Right atrium auricular region (tissue), 2 donors: ENCODE measurements at places on chromosomes 16 and 17. TPM values are rescaled to one million over a fixed set of nuclear protein-coding genes. Genes with fewer than 3 reads are reported as not detected.

DNA sequence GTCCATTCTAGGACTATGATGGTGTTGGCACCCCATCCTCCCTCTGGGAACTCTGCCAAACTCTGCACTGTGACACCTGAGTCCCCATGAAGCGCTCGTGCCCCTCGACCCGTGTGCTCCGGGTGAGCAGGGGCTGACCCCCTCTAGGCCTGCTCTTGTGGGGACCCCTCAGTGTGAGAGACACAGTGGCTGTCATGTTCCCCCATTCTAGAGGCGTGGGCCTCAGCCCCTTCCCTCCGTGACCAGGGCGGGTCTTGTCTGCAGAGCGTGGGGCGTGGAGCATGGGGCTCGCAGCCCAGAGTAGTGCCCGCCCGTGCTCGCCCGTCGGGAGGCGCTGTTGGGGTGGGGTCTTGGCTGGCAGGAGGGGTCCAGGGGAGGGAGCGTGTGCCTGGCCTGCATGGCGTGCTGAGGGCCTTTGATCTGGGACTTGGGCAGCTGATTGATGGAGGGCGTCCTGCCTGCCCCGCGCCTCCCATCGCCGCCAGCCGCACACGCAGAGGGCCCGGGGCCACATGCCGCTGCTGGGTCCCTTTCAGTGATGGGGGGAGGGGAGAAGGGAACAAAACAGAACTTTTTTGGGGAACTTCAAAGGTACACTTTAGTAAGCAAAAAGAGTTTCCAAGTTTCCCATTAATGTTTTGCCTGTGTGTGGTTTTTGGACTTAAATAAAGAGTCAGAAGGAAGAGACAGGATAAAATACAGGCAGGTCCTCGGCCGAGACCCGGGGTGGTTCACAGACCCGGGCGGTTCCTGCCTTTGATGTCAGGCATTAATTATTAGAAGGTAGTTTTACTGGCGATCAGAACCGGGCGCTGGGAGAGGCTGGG is 22.5 kb downstream of the CENPX start:
- DNase-seq = no peak

GRCh38 chr16:51399908-51400670 is 249.0 kb upstream of the SALL1 start:
- no peak for DNase-seq

DNA sequence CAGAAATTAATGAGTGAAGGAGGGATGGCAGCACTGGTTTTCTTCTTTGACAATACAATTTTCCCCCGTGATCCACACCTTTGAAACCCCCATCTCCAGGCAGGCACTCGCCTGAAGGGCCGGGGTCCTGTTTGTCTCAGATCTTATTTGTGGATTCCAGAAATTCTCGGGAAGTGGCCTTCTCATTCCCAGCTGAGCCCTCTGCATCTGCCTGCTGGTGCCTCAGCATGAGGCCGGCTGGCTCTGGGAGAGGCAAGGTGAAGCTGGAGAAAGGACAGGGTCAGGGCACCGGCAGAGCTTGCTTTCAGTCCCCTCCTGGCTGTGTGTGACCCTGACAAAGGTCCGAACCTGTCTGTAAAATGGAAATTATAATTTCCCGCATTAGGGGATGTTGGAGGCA is 35.8 kb upstream of the C1QL1 start:
- DNase-seq = no peak

GRCh38 chr17:29074488-29074887 is 31.5 kb downstream of the PIPOX start:
- DNase-seq = no peak

DNA sequence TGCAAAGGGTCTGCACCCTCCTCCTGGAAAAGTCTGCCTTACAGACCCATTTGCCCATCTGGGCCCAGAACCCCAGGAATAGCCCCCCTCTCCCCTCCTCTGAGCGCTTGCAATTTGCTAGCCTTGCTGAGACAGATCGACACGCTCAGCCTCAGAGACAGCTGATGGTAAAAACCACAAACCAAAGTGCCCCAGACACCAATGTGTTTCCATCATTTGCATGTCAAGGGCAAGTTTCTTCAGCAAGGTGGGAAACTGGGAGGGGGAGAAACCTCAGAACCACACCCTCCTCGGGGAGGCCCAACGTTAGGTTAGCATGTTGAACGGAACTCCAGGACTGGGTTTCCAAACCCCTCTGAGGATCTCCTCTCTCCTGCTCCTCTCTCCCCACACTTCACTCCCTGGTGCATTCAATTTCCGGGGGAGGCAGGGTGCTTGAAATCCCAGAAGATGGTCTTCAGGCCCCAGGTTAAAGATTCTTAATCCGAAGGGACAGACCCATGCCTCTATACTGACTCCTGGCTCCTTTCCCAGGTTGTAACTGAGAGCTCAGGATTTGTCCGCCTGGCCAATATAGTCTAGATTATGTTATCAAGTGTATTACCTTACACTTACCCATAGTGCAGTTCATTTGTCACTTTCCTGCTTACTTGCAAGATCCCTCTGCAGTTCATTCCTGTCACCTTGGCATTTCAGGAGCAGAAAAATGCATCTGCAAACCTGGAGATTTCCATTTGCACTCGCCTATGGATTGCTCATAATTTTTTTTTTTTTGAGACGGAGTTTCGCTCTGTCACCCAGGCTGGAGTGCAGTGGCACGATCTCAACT is 1.3 kb upstream of the CUEDC1 start:
- DNase-seq = no peak

DNA sequence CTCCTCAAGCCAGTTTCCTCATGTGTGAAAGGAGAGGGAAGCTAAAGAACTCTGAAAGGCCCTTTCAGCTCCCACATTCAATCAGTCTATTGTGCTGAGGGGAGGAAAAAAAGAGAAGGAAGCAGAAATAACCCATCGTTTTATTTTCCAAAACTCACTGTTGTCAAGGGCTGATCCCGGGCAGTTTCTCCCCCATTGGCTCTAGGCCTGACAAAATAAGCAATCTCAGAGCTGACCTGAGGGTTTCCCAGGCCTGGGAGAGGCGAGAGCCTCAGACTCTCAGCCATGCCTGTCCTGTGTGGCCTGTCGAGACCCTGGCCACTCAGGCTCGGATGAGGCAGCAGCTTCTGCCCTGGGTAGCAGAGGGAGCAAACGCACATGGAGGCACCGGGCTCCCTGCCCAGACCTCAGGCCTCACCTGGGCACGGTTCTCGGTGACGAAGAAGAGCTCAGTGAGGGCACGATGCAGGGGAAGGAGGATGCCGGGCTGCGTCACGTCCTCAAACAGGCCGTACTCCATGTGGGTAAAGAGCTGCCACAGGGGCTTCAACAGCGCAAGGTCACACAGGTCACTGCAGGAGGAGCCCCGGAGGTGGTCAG is 45.0 kb upstream of the ATP2A3 start:
- no peak for DNase-seq

- no peak for DNase-seq
Measured at GRCh38 chr17:79844869-79845600, 5.8 kb upstream of the CBX4 start.

The HS3ST3B1 gene
- total RNA-seq = 0.78 TPM

The GNAO1 gene
- total RNA-seq = 43.1 TPM

The ZFPM1 gene
- 2.4 TPM for total RNA-seq

The TNFRSF17 gene
- total RNA-seq = not detected

- DNase-seq = no peak
Measured at GRCh38 chr17:34615326-34615725, 35.9 kb downstream of the TMEM132E start.

The KRT40 gene
- total RNA-seq = not detected

DNA sequence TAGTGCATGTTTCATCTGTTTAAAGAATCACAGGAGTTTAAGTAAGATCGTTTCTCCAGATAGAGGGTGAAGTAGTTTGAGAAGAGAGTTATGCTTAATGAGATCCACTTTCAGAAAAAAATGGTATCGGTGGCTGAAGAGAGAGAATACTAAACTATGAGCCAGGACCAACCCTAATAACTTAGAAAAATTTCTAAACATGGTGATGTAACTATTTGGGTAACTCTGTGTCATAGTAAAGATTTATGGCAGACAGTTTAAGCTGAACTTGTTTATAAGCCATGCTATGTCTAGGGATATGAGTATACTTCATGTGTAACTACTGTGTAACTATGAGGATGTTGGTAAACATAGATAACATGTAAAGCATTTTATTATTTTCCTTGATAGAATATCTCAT is 489.5 kb downstream of the KCNJ2 start:
- no peak for DNase-seq

The STX1B gene
- 2.1 TPM for total RNA-seq
